ENCODE measurements at places on chromosomes 11 and 22.

DNA sequence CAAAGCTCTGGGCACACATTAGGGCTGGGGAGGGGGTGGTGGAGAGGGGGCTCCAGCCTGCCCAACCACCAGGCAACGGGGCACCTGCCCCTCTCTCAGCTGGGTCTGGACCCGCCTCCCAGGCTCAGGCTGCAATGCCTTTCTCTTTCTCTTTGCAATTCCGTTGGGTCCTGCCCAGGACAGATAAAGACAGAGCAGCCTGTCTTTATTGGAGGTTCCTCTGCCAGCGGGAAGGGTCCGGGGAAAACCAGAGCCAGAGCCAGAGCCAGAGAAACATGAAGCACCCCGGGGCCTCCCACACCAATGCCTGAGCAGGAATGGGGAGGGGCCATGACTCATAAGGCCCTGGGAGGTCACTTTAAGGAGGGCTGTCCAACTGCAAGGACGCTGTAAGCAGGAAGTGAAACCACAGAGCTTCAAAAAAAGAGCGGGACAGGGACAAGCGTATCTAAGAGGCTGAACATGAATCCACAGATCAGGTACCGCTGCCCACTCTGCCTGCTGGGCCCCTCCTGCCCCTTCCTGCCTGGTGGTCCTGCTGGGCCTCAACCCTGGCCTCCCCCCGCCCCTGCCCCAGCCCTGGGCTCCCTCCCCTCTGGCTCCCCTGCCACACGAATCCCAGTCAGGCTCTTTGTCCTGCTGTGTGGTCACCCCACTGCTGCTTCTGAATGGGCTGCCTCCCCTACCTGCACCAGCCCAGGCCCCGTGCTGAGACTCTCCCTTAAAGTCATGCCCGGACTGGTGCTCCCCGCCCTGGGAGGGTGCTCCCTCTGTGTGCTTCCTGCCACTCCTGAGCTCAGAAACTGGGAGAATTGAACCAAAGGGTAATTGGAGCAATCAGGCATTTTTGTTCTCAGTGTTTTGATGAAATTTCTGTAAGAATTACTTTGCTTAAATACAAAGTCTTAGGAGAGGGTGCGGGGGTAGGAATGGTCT, at the start of gene APOBEC3B:
TSS of gene APOBEC3B (plus strand) at position 356 of the 936 bp plus-strand sequence. CDS start at position 463, 107 bp downstream.
- DNase-seq = peak; percentile 8

- DNase-seq = no peak
Observed at GRCh38 chr11:43952401-43953342, 10.2 kb downstream of the C11orf96 start.

GRCh38 chr11:39780131-39780530, 1679.3 kb downstream of the LRRC4C start:
- no peak for DNase-seq

DNA sequence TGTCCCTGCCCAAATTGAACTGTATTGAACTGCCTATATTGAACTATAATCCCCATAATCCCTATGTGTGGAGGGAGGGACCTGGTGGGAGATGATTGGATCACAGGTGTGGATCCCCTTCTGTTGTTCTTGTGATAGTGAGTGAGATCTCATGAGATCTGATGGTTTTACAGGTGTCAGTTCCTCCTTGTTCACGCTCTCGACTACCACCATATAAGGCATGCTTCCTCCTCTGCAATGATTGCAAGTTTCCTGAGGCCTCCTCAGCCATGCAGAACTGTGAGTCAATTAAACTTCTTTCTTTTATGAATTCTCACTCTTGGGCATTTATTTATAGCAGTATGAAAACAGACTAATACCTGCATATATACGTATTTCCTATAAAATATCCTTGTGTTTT, 206.5 kb upstream of the PDGFD start:
- DNase-seq = no peak

- no peak for DNase-seq
Observed at GRCh38 chr11:100827934-100828661, 141.0 kb downstream of the ARHGAP42 start.

- no peak for DNase-seq
Observed at GRCh38 chr11:134599299-134599771, 187.3 kb upstream of the B3GAT1 start.
